Esophagus squamous epithelium (tissue), 5 donors: ENCODE measurements at places on chromosomes 12 and 14.

- DNase-seq: no peak
Measured at GRCh38 chr14:101201535-101202151, 298.1 kb upstream of the RTL1 start.

- DNase-seq: no peak
Measured at GRCh38 chr12:115491511-115492250, 785.8 kb downstream of the MED13L start.

DNA sequence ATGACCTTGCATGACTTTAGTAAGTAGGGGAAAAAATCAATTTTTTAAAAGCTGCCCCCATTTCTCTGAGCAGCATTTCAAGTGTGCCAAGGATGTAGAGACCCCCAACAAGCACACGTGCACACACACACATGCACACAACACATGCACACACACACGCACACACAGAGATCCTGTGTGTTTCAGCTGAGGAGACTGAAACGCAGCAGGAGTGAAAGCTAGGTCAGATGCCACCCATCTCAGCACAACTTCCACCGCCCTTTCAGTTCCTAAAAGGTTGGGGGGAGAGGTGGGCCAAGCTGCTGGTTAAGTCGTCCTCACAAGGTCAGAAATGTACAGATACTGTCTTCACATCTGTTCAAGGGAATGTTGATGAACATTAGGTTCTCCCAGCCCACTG is 13.9 kb downstream of the MYL2 start:
- DNase-seq: no peak

DNA sequence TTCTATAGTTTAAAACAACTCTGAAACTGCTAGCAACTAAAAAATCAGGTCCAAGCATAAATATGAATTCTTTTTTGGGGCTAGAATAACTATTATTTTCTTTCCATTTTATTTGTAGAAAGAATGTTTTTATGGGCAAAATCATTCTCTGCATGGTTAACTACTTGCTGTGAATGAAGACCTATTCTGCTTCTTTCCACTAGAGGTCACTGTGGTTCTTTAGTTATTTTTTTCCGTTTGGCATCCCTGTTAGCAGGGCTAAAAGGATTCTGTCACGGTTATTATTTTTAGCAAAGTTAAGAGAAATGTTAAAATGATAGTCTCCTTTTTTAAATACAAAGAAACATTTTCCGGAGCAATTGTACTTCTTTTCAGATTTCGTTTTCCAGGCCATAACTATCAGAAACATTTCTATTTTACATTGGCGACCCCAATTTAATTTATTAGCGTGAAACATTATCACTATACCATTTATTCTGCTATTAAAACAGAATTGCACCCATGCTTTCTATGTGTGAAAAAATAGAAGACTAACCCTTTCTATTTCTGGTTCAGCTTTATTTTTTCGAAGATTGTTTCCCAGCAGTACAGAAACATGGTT is 404.8 kb downstream of the ATP23 start:
- DNase-seq: no peak

GRCh38 chr12:45930369-45930768 is 60.0 kb downstream of the SCAF11 start:
- DNase-seq: no peak

GRCh38 chr14:77467801-77468200 is 9.9 kb downstream of the AHSA1 start:
- no peak for DNase-seq

- DNase-seq: no peak
Measured at GRCh38 chr14:73726025-73726961, 12.1 kb upstream of the PNMA1 start.

GRCh38 chr12:45425426-45425825 is 209.5 kb downstream of the ANO6 start:
- no peak for DNase-seq

GRCh38 chr12:64608901-64609535 is 1.3 kb upstream of the RASSF3 start:
- no peak for DNase-seq

GRCh38 chr12:55842681-55843429 is at the start of gene MMP19:
Gene MMP19 (minus strand): TSS chr12:55842936. CDS start chr12:55842830, 106 bp downstream.
- DNase-seq: no peak

GRCh38 chr12:55743406-55744339 is 751 bp downstream of the GDF11 start:
- DNase-seq: no peak

DNA sequence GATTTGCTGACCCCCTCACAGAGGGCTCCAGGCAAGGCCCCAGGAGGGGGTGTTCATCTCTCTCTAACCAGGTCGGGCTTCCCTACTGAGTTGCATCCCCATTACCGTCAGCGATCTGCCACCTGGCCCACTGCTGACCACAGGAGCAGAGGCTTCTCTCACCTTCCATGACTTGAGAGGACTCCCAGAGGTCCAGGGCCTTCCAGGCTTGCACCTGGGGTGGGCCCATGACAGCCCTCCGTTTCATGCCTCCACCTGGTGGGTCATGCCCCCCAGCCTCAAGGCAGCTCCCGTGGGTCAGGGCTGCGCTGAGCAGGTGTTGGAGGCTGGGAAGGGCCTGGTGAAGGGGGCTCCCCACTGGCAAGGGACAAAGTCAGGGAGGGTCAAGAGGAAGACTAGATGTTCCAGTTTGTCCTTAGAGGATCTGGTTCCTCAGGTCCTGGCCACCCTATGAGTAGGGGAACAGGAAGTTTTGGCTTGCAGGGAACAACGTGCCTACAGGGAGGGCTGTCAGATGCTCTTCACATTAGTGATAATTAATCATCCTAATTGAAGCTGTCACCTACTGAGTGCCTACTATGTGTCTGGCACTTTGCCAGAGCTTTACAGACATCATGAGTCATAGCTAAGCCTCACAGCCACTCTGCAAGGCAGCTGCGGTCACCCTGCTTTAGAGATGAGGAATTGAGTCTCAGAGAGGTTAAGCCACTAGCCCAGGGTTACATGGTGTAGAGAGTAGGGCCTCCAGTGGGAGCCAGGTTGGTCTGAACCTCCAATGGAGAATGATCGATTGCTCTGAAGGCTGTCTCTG is 13.8 kb downstream of the NFKBIA start:
- no peak for DNase-seq

DNA sequence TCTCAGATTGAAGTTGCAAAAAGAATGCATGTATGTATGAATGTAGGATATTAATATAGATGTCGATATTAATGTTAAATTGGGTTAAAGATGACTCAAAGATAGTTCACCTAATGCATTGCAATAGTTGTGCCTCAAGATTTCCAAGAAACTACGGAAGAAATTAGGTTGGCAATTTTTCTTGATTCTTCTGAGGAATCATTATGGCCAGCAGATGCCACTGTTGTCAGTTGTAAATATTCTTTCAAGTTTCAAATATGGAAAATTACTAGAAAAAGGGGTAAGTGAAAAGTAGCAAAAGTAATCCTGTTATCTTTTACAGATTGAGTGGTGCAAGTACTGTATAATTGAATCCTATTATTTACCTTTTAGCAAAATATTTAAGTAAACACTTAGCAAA is 202.1 kb downstream of the ADAMTS20 start:
- no peak for DNase-seq
